HuH-7.5 (cell line): ENCODE measurements at places on chromosomes 7 and 10.

DNA sequence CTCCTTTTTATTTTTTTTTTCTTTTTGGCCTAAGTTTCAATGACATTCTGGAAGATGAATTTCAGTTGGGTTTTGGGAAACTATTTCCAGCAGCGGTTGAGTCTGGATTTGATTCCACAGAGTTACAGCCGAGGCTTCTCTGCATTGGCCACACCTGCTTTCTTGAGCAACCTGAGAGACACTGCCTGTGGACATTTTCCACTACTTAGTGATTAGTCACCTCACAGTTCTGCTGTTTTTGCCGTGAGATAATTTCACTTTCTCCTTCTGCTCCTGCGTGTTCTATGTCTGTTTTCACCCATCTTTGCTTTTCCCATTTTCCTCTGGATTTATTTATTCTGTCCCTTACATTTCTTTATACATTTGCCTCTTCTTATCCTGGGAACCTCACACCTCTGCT is 243.0 kb downstream of the BICC1 start:
- DNase-seq: no peak

GRCh38 chr10:23110722-23111516 is 15.5 kb downstream of the MSRB2 start:
- DNase-seq: no peak

- DNase-seq: no peak
These were observed 672.3 kb downstream of the TNS3 start for GRCh38 chr7:46909601-46910051.

DNA sequence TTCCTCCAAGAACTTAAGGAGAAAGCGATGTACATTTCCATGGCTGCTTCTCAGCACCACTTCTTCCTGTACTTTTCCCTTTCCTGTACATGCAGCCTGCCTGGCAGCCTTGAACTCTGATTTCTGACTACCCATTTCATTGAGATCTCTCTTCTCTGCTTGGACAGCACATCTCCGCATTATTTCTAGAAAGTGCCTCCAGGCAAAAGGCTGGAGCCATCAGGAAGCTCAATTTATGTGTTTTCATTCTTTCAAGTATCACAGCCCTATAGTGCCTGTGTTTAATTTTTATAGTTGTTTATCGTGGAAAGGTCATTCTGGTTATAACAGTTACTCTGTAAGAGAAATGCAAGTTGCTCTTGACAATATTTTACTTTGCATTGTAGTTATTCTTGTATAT is 688.0 kb upstream of the ANKRD30A start:
- no peak for DNase-seq

DNA sequence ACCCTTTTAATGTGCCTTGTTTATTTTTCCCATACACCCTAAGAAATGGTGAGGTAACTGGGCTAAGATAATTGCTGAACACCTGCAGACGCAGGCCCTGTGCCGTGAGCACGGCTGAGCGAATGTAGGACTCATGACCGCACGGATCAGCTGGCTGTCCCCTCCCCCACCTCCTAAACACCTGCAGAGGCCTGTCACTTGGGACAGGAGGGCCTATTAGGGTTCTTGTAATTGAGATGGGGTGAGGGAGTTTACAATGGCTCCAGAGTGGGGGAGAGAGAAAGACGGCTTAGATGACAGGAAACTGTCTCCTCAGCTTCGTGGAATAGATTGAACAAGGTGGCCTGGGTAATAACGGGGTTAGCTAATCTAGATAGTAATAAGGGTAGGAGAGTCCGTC is 291.7 kb upstream of the HABP2 start:
- no peak for DNase-seq

- DNase-seq: no peak
These were observed 518.0 kb downstream of the REEP3 start for GRCh38 chr10:64039198-64039597.

- no peak for DNase-seq
These were observed 457.4 kb upstream of the SEMA3D start for GRCh38 chr7:85644272-85644671.

DNA sequence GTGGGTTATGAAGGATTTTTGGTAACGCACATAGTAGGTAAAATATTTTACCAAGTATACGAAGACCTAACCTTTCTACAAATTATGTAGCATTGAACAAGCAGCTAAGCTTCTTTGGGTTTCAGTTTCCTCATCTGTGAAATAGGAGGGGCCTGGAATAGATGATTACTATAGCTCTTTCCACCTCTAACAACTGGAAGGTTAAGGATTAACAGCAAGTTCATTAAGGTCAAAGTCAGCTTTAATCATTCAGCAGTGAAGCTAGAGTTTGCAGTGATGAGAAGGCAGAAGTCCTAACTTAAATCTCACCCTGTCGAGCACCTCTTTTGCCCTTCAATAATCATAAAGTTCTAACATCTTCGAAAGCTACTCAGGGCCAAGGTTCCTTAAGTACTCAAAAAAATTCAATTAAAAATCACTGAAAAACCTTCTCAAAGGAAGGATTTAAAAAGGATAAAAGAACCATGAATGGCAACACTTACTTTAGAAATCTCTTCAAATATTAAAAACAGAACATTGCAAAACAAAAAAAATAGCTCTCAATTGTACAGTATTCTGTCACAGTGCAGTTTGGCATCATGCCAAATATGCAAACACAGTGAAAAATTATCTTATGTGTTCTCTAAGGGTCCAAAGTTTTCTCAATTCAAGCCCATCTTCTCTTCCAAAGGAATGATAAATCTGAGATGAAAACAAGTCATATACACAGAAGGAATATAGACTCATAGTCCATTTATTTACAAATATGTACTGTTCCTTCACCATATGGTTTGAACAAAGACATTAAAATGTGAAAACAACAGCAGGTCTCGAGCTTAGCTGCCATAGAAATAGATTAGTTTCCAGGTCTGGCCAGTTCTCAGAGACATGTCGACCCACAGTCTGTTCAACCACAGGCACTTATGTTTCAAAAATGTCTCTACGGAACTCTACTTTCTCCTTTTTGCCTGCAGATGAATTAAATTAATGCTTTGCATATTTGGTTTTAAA is 152.0 kb upstream of the SLC13A1 start:
- DNase-seq: no peak

DNA sequence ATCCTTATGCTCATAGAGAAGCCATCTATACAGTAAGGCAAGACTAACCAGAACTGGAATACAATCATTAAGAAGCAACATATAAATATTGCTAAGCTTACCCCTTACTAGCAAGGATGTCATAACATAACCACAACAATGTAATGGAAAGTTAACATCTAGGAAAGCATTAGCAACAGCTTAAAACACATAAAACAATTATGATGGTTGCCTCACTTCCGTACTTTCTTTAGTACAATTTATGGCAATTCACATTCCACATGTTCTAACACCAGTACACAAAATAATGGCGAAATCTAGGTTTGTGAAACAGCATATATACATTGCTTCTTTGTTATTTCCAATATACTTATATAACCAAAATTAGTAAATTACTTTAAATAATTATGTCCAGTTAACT is 195.0 kb downstream of the AHR start:
- no peak for DNase-seq

DNA sequence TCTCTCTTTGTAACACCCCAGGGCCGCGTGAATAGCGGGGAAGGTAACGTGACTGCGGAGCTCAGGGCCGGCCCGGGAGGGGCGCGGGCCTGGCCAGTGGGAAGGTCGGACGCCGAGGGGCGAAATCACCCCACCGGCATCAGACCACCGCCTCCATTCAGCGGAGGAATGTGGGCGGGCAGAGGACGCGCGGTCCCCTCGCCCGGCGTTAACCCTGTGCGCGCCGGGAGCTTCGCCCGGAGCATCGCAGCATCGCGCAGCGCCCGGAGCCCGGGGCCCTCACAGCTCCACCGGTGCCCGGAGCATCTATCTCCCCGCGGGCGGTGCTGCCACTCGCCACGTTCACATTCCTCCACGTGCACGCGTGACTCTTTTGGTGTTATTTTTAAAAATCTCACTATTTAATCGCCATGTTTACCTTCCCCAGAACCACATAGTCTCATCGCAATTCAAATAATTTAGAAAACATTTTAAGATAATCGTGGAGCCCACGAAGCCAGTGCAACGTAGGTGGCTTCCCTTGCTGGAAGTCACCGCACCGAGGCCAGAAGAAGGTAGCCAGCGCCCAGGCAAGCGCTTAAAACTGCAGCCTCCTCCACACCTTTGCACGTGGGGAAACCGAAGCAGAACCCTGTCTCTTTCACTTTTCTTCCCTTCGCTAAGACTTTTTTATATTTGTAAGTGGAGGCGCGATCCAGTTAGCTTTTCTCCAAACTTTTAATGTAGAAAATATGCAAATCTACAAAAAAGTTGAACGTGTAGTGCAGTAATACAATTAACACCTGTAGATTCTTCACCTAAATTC is 21.8 kb downstream of the FGFBP3 start:
- DNase-seq: peak; percentile 60

DNA sequence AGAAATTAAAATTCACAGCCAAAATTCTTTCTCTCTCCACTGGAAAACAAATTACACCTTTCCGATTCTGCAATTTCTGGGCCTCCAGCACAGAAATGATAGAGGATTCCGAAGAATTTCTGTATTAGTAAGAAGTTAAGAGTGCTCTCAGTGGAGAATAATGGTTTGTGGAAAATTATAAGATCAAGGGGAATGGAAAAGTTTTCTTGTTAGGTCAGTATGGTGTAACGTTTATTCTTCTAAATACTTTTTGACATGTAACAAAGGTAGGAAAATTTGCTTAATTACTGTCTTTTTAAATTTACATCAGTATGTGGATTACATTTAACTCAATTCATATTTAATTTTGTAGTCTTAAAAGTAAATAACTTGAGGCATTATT is 288.3 kb upstream of the NFE2L3 start:
- no peak for DNase-seq

DNA sequence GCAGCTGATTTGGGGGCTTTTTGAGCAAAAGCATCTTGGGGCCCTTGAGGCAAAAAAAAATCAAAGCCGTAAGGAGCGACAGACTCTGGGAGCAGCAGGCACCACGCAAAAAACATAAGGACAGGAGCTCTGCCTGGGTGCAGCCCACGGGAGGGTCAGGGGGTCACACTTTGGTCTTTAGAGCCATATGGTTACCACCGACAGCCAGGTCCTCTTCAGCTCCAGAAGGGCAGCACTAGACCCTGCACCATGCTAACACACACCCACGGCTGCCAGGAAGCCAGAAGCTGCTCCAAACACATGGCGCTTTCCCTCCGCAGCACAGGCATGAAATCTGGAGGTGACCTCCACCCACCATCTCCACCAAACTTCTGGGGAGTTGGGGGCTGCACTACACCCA is 47.1 kb downstream of the RSU1 start:
- DNase-seq: no peak

- DNase-seq: no peak
These were observed 27.0 kb upstream of the SUN1 start for GRCh38 chr7:805261-805660.

DNA sequence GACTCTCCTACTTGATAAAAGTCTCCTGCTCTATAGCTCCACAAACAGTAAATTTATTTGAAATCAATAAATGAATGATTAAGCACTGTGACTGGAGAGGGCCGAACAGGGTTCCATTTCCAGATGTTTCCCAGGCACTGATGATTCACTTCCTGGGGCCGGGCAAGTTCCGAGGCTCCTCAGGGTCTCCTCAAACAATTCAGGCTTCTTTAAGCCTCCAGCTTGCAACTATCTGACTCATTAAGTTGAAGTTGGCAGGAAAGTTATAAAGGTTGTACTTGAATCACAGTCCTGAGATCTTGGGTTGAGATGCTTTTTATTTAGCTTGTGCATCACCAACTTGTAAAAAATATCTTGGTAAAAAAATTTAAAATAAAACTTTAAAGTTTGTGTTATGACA is 612.9 kb downstream of the DNAJB6 start:
- DNase-seq: no peak

GRCh38 chr7:101517304-101517703 is 111.8 kb downstream of the MYL10 start:
- DNase-seq: no peak

GRCh38 chr7:11804621-11805020 is 27.4 kb downstream of the THSD7A start:
- no peak for DNase-seq

DNA sequence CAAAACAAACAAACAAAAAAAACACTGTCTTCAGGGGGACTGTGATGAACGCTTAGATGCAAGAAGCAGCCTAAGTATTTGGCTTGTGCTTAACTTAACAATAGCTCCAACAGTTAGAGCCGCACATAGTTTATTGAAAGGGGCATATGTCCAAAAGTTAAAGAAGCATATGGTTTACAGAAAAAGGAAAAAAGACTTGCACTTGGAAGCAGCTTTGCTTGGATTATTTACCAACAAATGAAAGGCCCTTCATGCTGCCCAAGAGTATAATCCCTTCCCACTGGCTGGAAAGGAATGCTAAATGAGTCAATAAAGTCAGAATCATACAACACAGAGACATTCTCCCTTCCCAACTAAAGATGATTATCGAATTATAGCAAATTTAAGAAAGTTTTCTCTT is 77.9 kb downstream of the GLI3 start:
- DNase-seq: no peak

DNA sequence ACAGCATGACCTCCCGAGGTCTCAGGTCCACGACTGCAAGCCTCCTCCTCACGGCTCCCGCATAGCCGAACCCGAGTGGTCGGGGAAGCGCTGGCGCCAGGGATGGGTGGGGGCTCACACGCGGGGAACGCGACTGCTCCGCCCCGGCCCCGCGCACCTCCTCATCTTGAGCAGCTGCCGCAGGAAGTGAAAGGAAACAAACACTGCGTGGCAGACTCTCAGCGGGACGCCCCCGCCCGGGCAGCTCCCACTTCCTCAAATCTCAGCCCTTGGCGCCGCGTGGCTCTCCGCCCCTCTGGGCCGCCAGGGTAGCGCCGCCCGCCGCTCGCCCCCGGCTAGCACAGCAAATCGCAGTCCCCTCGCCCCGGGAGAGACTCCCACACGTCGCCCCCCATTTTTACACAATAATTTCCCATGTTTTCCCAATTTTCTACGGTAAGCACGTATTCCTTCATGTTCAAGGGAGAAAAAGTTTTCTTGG is at the start of gene TMEM243:
Gene TMEM243 (minus strand): TSS at position 188 of the 481 bp plus-strand sequence. CDS start 229 bp downstream, outside the sequence.
- peak; percentile 47 for DNase-seq

GRCh38 chr10:33132626-33133025 is 174.6 kb upstream of the ITGB1 start:
- no peak for DNase-seq
